Activated naive CD8-positive, alpha-beta T cell treated with anti-CD3 and anti-CD28 coated beads, Interleukin-2, amount 50 U/mL, for 24 hours (primary cell): ENCODE measurements at places on chromosomes 11 and 22.

- DNase-seq = peak; percentile 32
Measured at GRCh38 chr11:126061707-126062678, 673 bp downstream of the CDON start.

GRCh38 chr22:23511627-23512347, 68.3 kb downstream of the IGLL1 start:
- DNase-seq = no peak

DNA sequence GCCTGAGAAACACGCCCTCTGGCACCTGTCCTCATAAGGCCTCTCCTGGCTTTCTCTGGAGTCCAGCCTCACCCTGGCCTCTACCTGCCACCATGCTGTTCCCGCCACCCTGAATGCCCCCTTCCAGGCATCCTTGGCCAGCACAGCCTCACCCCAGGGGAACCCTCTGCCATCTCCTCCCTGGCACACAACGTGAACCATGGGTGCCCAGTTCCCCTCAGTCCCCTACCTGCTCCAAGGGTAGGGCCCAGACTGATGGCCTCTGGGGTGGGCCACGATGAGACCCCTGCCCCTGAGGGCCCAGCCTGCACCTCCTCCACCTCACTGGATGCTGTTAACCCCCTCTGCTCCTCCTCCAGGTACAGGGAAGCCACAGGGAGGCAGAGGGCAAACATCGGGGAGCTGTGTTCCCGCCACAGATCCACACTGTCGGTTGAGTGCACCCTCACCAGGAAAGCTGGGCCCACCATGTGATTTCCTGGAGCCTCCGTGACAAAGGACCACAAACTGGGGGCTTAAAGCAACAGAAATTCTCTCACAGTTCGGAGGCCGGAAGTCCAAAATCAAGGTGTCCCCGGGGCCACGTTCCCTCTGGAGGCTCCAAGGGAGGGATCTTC, 169.6 kb downstream of the BRD1 start:
- DNase-seq = no peak

DNA sequence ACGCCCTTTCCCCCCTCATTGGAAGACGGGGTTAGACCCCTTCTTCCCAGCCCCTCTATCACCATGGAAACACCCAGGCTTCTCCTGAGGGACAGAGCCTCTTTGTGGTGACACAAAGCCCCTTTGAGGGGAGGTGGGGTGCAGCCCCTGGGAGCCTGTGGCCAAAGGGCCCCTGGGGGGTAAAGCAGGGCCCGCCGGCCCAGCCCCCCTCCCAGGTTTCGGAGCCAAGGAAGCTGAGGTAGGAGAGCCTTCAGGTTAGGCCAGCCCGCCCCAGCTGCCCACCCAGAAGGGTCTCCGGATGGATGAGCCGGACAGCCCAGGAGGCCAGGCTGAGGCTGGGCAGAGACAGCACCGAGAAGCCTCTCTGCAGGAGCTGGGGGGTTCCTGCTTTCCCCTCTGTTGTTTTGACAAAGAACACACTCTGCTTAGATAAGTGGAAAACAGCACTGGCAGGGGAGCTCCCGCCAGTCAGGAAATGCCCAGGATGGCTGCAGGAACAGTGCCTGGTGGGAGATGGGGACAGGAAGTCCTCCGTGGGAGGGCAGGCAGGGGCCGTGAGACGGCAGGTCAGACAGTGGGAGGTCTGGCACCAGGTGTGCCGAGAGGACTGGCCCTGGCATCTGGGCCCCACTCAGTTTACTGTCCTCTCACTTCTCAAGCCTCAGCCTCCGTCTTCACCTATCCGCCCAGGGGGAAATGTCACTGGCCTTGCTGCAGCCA, 18.2 kb downstream of the ARVCF start:
- DNase-seq = no peak

DNA sequence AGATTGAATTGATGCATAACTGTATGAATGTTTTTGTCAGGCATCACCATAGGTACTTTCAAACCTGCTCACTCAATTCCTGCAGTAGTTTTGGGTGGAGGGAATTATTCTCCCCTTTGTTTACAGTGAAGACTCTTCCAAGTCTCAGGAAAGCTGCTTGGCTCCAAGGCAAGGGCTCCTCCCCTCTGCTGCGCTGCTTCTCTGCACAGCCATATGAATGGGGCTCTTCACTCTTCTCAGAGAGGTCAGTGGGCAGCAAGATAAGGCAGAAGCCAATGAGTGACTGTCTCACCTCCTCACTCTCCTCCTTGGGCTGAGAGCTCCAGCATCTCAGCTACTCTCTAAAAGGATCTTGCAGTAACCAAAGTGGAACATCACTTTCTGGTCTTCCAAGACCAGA, 165.7 kb upstream of the TTC12 start:
- DNase-seq = no peak

DNA sequence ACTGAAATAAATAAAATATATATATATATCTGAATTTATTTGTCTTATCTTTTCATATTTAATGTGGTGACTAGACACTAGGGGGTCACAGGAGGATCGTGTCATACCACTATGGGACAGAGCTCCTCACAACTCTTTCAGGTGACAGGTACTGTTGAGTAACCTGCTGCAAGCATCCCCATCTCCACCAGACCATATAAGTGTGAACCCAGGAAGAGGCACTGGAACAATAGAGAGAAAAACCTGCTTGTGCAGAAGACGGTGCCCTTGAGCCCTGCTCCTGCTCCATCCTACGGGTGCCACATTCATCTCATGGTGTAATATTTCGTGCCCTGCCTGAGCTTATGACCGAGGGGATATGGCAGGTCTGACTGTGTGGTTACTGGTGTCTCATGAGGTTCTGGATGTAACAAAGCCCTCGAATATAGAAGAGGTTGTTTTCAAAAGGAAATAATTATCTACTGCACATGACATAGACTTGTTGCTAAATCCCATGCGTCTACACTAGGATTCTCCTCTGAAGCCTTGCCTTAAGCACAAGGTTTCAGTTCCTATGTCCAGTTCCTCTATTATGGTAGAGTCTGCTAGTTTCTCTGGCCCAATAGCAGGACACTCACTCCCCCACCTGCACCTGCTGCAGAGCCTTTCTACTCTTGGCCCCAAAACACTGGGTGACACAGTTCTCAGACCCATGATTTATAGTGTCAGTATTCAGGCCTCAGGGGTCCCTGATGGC, 70.4 kb downstream of the GGTLC2 start:
- DNase-seq = no peak

- no peak for DNase-seq
Measured at GRCh38 chr22:44046485-44047141, 22.5 kb downstream of the PARVB start.

- DNase-seq = no peak
Measured at GRCh38 chr11:73216465-73216864, 1.6 kb upstream of the P2RY2 start.

GRCh38 chr11:83717537-83717936, 431.4 kb upstream of the CCDC90B start:
- no peak for DNase-seq

DNA sequence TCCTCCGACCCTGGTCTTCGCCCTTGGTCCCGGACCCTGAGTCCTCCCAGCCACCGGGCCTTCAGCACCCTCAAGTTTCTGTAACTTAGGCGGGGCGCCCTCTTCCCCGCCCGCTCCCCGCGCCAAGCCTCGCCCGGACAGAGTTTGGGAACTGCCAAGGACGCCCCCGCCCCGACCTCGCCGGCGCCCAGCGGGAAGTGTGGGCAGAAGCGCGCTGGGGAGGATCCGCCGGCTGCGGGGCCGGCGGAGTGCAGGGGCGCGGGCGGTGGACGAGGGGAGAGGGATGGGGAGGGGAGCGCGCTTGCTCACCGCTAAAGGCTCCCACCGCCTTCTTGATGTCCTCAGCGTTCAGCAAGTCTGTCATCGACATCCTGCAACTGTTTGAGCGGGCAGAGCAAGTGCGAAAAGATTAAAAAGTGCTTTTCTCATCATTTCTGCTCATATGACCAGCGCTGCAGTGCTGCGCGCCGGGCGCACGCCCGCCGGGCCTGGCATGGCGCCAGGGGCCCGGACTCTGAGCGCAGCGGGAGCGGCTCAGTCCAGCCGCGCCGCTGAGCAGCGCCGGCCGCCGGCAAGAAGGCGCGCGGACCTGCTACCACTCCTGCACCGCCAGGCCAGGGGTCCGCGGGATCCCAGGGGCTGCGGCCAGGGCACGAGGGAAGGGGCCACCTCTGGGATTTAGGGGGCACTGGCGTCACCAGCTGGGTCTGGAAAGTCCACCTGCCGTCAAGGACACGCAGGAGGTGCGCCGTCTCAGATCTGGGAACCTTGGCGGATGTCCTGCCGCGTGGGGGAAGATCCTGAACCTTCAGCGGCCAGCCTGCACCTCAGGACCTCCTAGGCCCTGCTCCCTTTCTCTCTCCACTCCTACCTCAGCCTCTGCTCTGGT, at the start of gene PVALB:
PVALB (minus strand) TSS at position 400 of the 889 bp plus-strand sequence; CDS start at position 370, 30 bp downstream.
- no peak for DNase-seq

DNA sequence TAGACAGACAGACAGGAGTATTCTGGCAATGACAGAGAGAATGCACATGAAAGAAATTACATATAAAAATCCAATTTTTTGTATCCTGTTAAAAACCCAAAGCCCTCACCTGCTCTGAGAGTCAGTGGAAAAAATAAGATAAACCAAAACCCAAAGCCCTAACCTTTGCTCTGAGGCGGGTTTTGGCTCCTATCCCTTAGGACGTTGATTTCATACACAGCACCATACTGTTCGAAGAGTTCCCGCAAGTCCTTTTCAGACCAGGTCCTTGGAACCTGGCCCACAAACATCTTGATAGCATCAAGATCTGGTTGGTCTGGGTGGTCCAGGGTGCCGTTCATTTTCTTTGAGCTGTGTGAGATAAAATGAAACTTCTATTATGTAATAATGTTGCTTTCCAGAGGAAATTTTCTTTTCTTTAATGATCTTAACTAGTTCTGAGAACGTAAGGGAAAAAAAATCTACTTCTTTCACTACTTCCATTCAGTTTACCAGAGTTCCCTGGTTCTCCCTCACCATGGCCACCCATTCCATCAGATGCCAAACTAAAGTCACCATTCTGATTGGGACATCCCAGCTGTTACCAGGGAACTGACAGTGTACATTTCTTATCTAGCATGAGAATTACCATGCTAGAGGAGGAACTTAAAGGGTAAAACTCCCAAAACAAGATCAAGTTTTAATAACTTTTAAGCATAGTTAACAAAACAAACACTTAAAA, 39.9 kb upstream of the RAPSN start:
- no peak for DNase-seq

- DNase-seq = peak; percentile 60
Measured at GRCh38 chr11:363948-364761, 5.1 kb upstream of the B4GALNT4 start.

DNA sequence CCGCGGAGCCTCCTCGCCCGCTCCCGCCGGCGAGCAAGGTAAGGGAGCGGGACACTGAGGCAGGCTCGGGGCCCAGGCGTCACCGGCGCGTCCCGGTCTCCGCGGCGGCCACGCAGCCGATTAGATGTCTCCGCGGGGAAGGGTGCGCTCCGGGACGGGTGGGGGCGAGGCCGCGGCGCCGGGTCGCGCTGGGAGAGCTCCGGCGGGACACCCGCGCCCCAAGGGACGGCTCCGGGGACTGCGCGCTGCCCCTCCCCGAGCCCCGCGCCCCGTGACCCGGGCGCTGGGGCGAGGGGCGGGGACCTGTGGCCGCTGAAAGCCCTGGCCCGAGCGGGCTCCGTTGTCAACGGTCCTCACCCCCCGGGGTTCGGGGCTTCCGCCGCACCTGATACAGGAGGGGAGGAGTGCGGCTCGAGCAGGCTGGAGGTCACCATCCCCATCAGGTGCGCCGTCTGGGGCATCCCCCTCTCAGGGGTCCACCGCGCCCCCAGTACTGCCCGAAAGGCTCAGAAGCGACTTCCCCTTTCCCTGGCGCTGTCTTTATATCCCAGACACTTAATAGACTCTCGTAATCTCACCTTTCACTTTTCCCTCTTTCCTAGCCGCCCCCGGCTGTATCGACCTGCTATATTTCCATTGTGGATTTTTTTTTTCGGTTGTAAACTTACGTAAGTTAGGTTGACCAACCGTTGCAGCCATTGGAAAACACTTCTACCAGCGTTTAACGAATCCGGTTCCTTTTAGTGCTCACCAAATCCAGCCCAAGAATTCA, 573 bp downstream of the PPFIA1 start:
- DNase-seq = peak; percentile 45

DNA sequence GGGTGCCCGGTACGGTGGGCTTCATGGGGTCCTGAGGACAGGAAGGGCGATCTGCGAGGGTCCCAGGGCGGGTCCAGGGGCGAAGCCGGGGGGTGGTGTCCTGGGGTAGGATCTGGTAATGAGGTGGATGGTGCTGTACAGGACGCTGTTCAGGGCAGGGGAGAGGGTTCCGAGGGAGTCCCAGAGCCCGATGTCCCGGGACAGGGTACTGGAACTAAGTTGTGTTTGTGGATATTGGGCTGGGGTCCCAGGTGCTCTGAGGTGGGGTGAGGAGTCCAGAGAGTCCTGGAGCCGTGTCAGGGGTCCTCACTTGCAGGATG, 426 bp downstream of the LZTR1 start:
- DNase-seq = no peak

- DNase-seq = no peak
Measured at GRCh38 chr11:72724021-72724551, 28.1 kb downstream of the ARAP1 start.

- no peak for DNase-seq
Measured at GRCh38 chr22:40612291-40612751, 24.2 kb downstream of the MRTFA start.

DNA sequence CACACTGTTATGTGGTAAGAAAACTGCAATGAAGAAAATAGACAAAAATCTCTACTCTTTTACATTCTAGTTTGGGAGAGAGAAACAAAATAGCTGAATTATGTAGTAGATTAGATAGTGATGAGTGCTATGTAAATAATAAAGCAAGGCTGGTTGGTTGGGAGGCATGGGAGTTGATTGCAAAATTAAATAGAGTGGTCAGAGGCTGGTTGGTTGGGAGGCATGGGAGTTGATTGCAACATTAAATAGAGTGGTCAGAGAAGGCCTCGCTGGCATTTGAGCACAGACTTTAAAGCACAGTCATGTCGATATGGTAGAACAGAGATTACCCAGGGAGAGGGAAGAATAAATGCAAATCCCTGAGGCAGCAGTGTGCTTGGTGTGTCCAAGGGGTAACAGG, 22.4 kb downstream of the SIK2 start:
- no peak for DNase-seq
